ENCODE measurements at places on chromosomes 11 and 22.

GRCh38 chr11:11477695-11478420 is 124.8 kb upstream of the CSNK2A3 start:
- no peak for DNase-seq

DNA sequence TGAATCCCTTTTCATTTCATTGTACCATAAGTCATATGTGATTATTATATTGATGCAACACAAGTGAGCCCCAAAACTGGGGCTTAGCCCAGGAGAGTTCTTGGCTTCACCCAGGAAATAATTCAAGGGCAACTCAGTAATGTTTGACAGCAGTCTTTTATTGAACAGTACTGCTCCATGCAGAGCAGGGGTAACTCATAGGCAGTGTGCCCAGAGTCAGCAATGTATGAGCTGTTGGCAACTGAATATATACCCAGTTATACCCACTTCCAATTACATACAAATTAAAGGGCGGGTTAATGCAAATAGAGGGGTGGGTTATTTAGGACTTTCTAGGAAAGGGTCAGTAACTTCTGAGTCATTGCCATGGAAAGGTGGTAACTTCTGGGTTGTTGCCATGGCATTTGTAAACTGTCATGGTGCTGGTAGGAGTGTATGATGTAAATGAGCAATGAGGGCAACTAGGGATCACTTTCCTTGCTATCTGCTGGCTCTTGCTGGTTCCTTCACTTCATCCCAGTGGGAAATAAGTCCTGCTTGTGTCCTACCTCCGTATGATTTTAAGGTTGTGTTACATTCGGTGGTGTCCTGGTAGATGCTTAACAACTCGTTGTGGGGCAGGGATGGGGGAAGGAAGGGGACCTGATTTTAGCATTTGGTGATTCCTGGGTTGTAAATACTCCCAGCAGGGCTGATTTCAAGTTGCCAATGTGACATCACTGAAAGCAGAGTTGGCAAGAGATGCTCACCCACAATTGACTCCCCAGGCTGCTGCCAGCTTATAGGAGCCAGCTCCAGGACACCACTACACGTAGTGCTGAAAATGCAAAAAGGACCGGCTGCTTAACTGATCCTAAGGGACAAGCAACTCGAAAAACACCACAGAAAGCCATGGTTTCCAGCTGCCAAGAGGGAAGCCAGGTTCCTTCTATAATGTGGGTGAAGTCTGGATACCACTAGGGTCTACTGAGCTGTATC is 70.1 kb downstream of the SYT9 start:
- DNase-seq = no peak

DNA sequence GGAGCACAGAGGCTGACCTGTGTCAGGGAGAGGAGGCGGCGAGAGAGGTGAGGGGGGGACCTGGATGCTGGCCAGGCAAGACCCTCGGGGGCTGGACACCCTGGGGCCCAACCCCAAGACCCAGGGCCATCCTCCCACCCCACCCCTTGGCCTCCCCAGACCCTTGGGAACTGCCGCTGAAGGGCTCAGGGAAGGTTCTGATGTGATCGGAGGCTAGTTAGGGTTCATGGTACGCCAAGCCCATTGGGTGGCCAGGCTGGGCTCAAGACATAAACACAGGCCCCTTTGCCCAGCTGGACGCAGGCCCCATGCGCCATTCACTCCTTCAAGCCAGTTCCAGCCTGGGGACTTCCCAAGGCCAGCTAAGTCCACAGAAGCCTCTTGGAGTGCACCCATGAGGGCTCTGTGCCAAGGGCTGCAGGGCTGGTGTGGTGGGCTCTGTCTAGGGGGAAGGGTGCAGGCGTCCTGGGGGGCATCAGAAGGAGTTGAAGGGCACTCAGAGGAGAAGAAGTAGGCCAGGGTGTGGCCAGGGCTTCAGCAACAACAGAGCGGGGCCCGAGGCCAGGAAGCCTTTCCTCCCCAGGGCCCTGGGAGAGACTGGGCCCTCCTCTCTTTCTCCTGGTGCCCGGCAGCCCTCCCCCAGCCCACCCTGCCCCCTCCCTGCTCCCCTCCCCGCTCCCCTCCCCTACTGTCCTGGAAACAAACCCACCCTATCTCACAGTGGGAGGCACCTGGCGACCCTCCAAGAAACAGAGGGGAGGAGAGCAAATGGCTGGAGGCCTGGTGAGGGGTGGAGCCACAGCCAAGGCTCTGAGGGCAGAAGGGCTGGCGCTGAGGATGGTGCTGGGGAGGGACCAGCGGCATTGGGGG is 12.9 kb downstream of the TSPAN32 start:
- no peak for DNase-seq

GRCh38 chr11:68371171-68372041 is 59.0 kb downstream of the LRP5 start:
- DNase-seq = no peak

DNA sequence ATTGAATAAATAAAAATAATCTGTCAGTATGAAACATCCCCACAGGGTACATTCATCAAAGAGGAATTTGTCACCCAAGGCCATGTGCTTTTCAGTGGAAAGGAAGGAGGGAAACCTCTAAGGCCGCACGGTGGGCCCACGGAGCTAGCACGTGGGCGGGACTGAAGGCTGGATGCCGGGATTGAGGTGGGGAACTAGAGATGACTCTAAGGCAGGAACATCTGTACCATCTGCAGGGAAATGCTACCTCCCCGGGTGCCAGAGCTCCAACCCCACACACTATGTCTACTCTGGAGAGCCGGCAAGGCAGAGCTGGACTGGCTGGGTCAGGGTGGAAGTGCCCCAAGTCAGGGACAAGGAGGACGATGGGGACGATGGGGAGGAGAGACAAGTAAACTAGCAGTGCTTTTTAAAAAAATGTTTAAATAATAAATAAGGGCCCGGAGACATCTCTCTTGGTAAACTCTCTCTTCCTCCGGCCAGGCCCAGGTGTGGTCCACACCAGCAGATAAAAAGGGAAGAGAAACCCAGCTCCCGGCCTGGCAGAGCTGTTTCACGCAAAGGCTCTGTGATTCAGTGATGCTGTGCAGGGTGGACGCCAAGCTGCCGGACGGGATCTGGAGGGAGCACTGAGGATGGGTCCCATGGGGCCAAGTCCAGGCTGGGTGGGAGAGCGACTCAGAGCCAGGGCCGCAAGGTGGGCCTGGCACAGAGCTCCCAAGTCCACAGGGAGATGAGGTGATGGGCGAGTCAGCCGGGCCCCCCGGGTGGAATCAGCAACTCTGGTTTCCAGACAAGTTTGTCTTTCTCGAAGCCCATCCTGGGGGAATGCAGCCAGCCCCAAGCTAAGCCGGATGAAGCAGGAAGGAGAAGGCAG is 5.8 kb downstream of the LIF start:
- DNase-seq = no peak

GRCh38 chr22:33923033-33923432 is 2.8 kb upstream of the LARGE1 start:
- DNase-seq = no peak

GRCh38 chr11:103968685-103969084 is 67.8 kb upstream of the DDI1 start:
- DNase-seq = no peak
